ENCODE measurements at places on chromosomes 5 and 9.
A peak's percentile ranks its signal among the peaks of the same experiment; 100 is the strongest.

DNA sequence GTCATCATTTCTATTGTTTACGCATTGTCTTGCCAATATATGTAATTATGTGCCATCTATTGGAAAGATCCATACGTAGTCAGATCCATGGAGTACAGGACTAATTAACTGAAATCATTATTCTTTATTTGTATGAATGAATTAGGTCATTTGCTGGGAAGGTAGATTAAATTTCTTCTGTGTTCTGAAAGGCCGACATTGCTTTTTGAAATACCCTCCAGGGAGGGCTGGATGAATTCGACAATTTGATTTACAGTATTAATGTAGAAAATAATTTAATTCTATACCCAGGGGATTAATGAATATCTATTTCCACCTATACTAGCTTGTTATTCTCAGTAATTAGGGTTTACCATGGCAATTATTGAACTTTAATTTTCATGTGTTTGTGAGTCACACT is 117.6 kb downstream of the CHSY3 start:
- no peak for DNase-seq

- DNase-seq = no peak
These were observed 125.9 kb downstream of the AOPEP start for GRCh38 chr9:94852373-94852772.

- no peak for DNase-seq
These were observed 38.8 kb upstream of the ANKRD33B start for GRCh38 chr5:10525124-10525495.

- no peak for DNase-seq
These were observed 30.5 kb upstream of the ERBIN start for GRCh38 chr5:65895891-65896290.

DNA sequence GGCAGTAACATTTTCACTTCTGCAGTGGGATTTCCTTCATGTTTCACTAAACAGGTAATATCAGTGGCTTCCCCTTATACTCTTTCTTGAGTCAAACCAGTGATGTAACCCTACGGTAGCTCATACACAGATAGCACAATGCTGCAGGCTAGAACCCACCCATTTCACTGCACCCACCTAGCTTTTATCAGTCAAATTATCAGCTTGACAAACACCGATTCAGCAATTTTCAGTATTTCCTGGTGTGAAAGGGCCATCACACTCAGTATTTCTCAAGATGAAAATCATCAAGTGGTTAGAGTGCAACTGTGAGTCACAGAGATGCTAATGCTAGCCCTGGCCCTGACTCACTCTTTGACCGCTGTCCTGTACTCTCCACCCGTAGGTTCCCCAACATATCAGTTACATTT is 242.3 kb upstream of the PTGER4 start:
- DNase-seq = peak; percentile 73

DNA sequence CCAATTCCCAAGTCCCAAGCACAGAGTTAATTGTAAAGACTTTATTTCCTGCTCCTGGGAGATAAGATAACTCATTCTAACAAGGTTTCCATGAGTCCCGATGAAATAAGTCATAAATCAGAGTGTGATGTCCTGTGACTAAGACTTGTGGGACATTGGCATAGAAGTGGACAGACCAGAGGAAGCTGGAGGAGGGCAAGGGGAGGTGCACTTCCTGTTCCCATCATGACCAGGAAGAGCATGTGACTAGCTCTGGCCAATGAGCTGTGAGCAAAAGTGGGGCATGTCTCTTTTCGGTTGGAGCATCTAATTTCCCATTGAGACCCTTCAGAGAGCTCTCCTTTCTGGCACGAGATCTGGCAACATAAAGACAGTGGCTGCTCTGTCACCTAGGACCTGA is 100.4 kb downstream of the ZNF354C start:
- no peak for DNase-seq

GRCh38 chr5:80959768-80960442 is at the start of gene RASGRF2:
Gene RASGRF2, plus strand, starts transcription at chr5:80960363. Its CDS starts 376 bp downstream, at chr5:80960739.
- DNase-seq = no peak

DNA sequence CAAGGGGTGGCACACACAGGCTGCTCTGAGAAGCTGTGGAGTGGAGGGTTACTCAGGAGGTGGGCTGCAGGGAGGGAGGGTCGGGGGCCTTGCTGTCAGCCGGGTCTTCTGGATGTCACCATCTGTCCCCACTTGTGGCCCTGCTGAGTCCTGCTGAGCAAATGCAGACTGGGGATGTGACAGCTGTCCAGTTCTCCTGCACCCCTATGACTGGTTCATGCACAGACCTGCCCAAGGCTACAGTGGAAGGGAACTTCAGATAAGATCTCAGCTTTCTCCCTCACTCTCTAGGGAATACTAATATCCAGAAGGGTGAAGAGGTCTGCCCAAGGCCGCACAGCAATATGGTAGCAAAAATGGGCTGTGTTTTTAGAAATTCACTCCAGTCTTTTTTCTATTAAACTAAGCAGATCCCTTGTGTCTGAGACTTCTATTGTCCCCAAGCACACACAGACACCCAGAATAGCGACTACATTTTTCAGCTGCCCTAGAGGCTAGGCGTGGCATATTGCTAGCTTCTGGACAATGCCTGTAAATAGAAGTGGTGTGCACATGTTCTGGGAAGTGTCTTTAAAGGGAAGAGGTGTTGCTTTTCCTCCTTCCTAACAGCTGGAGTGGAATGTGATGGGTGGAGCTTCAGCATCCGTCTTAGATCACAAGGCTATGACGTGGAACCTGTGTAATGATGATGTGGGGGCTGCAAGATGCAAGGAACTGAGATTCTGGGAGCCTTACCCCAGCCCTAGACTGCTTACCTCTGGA is 51.1 kb upstream of the TBC1D2 start:
- DNase-seq = no peak

GRCh38 chr5:142726188-142726731 is 40.4 kb upstream of the FGF1 start:
- no peak for DNase-seq

- DNase-seq = no peak
These were observed 1751.3 kb upstream of the WWC1 start for GRCh38 chr5:166540156-166540555.

DNA sequence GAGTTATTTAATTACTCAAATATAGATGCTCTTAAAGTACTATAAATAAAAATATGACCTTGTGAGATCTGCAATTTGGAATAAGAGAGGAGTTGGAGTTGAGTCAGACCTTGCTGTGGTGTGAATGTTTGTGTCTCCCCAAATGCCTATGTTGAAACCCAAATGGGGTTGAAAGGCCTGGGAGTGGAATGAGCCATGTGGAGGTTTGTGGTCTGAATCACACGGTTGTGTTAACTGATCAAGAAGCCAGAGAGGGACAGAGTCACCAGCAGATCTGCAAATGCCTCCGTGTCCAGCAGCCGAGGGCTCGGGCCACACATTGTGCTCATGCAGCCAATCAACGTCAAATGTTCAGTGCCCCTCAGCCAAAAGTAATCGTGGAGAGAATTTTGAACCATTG is 404.4 kb downstream of the ICE1 start:
- no peak for DNase-seq

GRCh38 chr5:109917154-109917546 is 227.4 kb downstream of the MAN2A1 start:
- DNase-seq = no peak

DNA sequence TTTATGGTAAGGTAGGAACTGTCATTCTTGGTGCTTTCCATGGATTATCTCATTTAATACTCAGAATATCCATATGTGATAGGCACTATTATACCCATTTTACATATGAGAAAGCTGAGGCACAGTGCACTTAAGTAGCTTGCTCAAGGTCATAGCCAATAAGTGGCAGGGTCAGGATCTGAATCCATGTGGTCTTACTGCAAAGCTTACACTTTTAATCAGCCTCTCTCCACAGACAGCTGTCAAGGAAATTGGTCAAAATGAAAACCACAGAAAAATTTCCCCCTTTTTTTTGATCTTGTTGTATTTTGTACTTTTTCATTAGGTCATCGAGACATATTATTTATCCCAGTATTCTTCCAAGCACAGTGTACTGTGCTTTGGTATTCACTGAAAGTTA is 78.5 kb downstream of the ERCC6L2 start:
- DNase-seq = peak; percentile 63
